ENCODE measurements at places on chromosomes 3 and 15.

DNA sequence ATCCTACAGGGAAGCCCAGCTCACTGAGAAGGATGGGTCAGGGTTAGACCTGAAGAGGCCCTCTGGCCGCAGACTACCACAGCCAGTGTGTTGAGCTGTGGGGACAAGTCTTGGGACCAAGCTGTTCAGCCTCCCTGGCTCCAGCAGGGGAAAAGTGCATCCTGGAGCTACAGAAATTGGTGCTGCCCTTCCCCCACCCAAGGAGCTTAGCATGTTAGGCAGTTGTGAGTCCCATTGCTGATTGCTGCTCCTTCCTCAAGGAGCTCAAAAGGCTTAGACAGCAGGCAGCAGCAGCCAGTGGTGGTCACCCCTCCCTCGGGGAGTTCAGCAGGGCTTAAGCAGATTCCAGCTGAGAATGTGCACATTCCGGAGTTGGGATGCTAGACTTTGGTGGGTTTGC is 165.6 kb downstream of the ATP8B4 start:
- no peak for DNase-seq

DNA sequence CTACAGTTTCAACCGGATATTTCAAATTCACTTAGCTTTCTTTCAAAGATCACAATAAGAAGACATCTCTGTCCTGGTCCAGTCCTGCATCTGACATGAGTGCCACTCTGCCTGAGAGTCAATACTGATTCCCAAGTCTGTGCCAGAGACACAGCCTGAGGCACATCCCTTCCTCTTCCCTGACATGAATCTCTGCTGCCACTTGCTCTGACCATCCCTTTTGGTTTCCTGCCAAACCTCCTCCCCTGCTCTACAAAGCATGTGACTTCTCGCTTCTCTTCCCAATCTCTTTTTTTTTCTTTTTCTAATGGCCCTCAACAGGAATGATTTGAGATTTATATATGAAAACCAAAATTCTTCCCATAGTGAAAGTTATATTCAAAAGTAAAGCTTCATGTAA is 117.9 kb downstream of the MECOM start:
- DNase-seq = no peak

- no peak for DNase-seq
Observed at GRCh38 chr15:30859091-30859874, 44.4 kb upstream of the FAN1 start.

DNA sequence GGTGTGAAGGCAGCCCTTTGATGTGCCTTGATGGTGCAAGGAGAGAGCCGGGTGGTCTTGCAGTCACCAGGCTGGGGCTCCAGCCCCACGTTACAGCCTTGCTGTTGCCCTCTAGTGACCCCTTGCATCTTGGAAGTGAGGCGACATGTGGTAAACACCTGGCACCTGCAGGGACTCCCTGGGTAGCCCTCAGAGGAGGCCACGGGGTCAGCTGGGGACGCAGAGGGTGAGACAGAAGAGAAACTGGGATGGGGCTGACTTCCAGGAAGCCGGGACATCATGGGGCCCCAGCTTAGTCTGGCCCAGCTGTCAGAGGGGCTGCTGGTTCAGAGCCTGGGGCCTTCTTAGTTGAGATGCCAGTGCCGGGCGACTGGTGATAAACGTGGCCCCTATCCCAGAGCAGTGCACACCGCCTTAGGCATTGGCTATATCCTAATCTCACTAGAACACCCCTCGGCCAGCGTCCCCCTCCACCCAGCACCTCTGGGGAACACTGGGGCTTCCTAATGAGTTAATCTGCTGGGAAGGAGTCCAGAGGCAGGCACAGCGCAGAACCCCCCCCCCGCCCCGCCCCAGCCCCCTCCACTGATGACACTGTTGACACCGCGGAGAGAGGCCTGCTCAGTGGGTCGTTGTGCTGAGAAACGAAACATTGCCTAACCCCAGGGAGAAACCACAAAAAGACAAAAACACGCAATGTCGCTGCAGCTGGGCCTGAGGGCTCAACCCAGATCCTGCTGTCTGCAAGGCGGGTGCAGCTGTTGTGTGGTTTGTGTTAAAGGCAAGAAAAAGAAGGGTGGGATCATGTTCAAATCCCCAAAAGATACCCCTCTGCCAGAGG is 60.5 kb upstream of the KLF13 start:
- DNase-seq = no peak

DNA sequence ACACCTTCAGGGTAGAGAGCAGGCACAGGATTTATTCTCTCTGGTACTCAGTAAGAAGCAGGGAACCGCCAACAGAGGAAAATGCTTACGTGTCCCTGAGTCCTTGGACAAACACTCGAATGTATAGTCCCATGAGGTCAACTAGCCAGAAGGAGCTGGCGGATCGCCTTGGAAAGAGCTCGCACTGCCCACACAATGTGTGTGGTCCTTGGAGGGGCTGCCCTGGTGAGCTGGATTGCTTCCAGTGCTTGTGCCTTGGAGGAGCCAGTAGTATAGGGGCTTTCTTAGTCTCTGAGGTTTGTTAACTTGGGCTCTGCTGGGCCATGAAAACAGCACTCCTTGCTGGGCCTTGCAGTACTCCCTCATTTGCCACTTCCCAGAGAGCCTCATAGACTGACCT is 40.7 kb upstream of the VILL start:
- no peak for DNase-seq

DNA sequence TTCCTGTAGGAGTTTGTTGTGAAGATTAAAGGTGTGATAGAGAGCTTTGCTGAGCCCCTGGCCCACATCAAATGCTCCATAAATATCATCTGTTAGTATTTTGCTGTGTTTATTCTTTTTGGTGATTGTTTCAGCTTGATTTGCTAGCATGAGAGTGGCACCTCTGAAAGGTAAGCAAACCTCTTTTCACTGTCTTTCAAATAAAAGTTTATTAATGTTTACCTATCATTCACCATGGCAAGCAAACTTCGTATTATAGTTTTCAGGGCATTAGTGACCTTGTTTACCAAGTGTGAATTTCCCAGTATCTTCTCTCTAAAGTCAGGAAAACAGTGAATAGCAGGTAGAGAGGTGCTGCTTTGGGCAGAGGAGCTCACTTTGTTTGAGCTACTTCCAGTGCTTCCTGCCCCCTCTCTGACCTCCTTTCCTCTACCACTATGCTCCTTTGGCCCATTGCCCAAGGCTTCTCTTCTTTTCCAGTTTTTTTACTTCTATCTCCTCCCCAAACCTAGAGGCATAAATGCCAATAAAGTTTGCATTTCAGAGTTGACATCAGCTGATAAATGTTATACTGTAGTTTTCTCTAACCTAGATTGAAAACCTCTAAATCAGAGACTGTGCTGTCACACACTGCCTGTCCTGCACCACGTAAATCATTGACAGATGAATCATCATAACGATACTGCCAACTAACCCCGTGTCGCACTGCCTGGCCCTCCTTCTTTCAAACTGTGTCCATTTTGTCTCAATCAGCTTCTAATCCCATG is 569.0 kb downstream of the TUSC7 start:
- peak; percentile 5 for DNase-seq

GRCh38 chr3:37906734-37907282 is 45.1 kb downstream of the CTDSPL start:
- no peak for DNase-seq

DNA sequence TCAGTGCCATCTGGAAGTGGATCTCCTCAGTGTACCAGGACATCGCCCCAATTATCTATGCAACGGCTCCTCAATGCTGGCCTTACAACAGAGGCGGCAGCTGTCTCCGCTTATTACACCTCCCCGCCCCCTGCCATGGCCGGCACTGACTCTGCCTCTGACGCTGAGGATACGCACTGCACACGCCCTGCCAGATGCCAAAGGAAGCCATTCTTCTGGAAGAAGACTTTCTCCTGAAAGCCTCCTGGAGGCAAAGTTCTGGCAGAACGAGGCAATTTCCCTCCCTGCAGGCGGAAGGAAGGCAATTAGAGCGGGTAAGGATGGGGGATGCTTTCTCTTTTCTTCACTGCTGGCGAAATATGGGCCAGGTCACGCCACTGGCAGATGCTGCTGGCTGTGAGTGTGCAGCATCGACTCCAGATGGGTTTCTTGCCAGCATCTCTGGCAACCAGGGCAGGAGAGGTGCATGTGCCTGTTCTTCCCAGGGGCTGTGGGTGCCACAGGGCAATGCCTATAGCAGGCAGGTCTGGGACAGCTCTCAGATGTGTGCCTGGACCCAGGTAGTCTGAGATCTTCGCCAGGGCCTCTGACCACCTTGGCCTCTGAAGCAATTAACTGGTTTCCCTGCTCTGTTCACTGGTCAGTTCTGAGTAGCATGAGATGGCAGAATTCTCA is 62.2 kb upstream of the MRPS22 start:
- DNase-seq = no peak

- no peak for DNase-seq
Observed at GRCh38 chr3:46935168-46935858, 41.2 kb downstream of the CCDC12 start.

- DNase-seq = no peak
Observed at GRCh38 chr3:167166594-167167253, 213.4 kb downstream of the ZBBX start.

- no peak for DNase-seq
Observed at GRCh38 chr3:154552338-154552737, 122.3 kb upstream of the GPR149 start.

DNA sequence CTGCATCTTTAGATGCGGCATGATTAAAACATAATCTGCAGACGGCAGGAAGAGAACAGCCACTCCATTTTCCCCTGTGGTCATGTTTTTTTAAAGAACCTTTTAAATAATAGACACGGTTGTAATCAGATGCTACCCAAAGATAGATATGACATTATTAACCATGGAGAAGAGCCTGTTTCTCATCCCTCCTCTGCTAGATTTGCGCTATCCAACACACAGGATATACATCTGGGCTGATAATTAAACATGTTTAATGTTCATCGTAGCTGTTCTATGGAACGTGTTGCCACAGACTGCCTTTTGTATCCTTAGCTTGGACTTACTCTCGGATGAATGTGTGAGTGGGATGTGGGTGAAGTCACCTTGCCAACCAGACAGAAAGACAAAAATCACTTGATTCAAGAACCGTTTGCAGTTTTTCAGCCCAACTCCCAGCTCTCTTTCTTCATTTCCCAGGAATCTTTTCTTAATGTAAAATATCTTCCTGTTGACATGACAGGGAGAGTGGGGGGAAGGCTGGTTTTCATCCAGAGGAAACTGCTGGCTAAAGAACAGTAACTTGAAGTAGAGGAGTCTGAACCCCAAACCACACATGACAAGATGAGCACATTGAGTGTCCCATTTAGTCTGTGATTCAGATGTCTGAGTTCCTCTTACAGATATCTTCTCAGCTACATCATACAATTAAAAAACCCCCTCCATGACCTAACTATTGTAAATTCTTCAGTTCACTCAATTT is 118.6 kb upstream of the PRICKLE2 start:
- DNase-seq = no peak

GRCh38 chr15:23472678-23473077 is 25.6 kb upstream of the GOLGA6L2 start:
- peak; percentile 1 for DNase-seq

DNA sequence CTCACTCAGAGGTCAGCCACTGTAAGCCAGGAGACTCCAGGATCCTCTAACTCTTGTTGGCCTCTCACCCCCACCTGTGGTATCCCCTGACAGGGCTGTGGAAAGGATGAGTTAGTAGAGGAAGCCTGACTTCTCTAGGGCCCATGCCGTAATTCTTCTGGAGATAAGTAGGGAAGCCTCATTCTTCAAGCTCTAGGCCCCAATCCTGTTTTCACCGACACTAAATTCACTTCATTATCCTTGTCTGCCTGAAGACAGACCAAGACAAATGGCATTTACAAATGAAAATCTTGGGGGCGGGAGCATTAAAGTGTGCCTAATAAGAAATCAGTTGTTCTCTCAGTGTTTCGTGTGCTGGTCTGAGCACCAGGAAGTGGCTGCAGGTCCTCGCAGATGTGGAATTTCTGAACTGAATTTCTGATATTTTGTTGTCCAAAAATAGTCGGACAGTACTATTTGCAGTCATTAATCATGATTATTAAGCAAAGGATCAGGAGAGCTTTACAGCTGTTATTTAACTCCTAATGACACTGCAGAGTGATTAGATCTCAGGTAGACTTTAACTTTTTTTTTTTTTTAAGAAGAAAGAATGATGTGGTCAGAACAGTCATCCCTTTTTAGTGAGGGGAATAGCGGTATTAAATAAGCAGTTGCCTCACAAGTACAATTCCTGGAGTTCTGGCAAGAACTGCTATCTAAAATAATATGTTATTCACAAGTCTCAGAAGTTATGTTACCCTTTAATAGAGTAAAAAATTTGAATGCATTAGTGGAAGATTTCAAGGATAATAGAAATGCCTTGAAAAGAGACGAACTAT is 58.4 kb downstream of the RBMS3 start:
- no peak for DNase-seq

- DNase-seq = no peak
Observed at GRCh38 chr3:13621381-13622221, 72.7 kb downstream of the FBLN2 start.
